ENCODE measurements at places on chromosomes 5 and 9.

- no peak for DNase-seq
Measured at GRCh38 chr9:98902516-98902915, 41.2 kb upstream of the COL15A1 start.

DNA sequence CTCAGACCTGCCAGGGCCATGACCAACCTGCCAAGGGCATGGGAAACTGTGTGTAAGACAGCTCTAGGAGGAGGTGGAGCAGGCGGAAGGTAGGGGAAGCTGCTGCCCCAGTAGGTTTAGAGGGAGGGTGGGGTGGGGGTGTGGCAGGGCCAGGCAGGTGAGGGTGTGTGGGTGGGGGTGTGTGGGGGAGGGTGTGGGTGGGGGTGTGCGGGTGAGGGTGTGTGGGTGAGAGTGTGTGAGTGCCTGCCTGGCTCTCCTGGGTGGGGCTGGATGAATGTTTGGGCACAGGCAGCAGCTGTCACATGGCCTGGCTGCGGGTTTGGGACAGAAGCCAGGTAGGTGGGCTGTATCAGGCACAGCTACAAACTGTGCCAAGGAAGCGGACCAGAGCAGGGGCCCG, 8.8 kb upstream of the N4BP3 start:
- DNase-seq, result no peak

DNA sequence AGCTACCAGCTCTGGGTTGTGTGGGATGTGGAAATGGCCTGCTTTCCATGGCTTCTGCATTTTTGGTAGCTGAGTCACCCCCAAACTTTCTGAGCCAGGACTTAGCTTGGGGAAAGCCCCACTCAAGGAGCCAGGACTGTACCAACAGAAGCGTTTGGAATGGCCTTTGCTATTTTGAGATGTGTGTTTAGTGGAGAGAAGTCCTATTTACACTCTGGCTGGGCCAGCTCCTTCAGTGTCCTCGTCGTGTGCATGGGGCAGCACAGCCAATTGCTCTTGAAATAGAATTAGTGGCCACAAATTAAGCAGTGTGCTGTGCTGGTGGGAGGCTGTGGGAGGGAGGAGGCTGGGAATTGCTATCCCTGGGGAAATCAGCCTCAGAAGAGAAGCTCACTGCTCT, 51.6 kb downstream of the ENTREP1 start:
- DNase-seq, result peak; percentile 60

GRCh38 chr5:99763021-99763774, 772.0 kb upstream of the FAM174A start:
- no peak for DNase-seq

- no peak for DNase-seq
Measured at GRCh38 chr5:171102877-171103610, 206.0 kb upstream of the TLX3 start.

- peak; percentile 80 for DNase-seq
Measured at GRCh38 chr5:136004436-136004835, 24.4 kb upstream of the TGFBI start.

DNA sequence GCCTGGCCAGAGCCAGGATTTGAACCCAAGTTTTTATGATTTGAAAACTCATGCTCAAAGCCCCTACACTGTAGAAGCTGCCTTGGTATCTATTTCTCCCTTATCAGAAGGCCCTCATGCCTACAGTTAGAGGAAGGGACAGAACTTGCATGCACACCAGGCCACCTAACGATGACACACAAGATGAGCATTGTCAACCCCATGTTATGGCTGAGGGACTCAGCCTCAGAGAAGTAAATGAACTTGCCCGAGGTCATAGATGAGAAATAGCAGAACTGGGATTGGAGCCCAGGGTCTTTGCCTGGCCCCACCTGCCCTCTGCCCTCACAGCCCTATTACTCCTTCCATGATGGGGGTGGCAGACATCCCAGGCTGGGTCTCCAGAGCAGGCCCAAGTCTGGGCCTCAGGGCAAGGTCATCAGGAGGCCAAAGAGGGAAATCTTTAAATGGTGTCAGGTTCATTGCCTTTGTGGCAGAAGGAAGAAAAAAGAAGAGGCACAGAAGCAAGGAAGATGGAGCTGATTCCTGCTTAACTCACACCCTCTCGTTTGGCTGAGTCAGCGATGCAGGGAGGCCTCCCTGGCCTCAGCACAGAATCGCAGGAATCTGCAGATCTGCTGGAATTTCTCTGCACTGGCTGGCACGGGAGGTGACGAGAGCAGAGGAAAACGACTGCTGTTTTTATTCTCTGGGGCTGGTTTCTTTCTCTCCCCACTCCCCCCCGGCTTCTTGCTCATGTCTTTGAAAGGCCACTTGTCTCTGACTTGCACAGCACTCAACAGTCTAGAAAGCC, 20.6 kb upstream of the CRB2 start:
- DNase-seq, result peak; percentile 98

GRCh38 chr5:157665467-157666070, 5.8 kb upstream of the C5orf52 start:
- peak; percentile 22 for DNase-seq

- no peak for DNase-seq
Measured at GRCh38 chr9:2599896-2600295, 21.7 kb upstream of the VLDLR start.

DNA sequence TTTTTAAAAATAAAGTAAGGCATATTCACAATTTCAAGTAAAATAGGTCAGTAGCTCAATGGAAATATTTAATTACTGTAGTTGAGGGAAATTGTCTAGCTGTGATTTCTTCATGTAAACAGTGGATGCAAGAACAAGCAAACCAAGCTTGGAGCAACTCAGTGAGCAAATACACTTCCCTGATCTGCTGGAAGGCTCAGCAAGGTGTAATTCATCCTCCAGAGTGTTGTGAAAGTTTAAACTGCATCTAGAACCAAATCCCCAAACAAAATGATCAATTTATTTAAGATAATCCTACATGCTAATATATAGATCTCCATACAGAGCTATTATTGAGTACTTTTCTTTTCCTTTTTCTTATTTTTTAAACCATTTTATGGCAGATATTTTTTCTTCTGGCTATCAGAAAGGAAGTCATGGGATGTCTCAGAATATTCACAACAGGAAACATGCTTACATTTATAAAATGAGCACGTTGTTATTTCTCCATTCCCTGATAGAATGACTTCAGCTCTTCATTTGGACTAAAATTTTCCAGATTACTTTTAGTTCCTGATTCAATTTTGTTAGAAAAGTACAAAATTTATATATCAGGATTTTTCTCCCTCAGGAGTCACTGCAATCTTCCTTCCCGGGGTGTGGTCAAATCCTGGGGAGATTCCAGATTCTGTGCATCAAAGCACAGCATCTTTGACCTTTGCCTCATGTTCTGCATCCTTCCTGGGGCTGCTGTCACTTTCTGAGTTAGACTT, 219.2 kb upstream of the ELL2 start:
- DNase-seq, result no peak

DNA sequence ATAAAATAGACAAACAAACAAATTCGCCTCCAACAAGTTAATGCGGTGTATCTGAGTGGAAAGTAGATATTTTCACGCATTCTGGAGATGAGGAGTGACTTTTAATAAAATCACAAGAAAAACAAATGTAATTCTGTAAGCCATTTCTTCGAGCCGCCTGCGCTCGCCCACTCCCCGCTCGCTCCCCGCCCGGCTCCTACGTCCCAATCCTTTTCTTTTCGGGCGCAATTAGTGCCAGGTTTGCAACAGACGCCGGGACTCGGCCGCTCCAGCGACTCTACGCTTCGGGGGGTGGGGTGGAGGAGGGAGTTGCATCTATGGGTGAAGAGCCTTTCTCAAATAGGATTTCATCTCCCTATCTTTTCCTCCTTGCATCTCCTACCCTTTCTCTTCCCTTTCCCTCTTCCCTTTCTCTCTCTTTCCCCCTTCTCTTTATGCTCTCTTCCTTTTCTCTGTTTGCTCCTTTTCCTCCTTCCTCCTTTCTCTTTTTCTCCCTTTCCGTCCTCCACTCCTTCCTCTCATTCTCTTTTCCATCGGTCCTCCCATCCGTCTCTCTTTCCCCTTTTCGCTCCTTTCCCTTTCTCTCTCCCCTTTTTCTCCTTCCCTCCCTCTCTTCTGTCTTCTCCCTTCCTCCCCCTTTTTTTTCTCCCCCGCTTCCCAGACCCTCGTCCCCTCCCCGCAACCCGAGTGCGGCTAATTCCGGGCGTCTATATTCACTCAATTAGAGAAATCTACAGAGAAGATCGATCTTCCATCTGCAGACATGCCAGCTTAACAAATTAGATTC, 6.1 kb upstream of the OTP start:
- DNase-seq, result no peak

DNA sequence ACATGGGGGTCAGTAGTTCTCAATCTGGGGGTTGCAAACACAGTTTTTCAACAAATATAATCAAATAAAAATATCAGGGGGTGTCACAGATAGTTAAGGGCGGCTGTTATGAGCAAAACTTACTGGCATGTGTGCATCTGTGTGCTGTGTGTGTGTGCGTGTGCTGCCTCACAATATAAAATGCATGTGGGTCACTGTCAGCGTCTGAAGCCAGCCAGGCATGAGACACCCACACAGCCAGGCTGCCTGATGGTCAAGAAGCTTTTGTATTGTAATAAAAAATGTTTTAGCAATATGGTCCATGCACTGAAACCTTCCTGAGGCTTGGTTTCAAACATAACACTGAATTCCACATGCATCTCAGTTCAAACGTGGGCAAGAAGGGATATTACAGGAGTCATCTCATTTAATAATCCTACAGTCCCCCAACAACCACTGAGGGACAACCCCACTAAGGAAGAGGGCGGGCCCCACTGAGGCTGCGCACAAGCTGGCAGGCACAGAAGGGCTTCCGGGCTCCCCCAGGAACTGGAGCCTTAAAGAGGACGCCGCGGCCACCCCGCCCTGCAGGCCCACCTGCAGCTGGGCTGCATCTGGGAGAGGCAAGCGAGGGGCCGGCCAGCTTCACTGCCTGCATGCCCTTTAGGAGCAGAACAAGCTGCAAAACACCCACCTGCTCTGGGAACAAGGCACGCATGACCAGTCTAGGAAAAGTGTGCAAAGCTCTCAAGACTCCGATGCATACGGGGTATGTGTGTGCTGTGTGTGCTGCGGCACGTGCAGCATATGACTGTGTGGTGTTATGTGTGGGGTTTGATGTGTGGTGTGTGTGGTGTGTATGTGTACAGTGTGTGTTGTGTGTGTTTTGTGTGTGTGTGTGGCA, 14.1 kb downstream of the SEMA4D start:
- no peak for DNase-seq

DNA sequence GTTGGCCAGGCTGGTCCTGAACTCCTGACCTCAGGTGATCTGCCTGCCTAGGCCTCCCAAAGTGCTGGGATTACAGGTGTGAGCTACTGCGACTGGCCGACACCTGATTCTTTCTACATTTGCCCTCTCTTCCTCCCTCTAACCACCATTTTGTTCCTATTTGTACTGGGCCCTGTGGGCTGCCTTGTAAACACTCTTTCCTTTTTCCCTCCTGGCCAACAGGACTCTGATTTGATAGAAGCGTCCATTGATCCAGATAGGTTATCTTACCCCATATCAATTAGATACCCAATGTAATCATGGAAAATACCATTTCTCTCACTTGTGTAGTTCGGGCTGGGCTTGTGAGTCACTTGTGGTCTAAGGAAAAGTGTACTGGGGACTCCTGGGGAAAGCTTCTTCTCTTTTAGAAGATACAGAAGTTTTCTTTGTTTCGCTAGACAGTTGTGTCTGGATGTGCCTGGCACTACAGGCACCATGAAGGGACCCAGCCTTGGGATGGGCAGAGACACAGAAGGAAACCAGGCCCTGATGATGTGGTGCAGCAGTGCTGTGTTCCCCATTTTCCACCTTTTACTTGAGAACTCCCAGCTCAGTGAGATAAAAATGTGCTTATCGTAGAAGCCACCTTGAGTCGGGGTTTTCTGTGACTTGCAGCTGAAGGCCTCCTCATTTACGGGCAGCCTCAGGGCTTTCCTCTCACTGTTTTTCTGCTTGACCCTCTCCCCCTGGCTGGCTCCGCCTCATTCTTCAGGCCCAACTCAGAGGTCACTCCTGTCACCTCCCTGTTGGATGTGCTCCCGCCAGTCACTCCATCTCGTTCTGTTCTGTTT, 32.8 kb upstream of the CPEB4 start:
- no peak for DNase-seq

DNA sequence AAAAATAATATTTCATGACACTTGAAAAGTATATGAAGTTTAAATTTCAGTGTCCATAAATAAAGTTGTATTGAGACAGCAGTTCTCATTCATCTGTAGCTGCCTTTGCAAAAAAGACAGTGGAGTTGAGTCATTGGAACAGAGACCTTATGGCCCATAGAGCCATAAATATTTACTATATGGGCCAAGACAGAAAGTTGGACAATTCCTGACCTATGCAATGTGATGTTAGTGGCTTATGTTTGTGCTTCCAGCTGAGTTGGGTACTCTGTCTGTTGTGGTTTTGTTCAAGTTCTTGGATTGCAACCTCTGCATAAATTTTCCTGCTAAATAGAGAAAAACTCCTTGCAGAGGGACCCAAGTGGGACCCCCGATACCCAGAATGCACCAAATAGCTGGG, 69.8 kb downstream of the KCNIP1 start:
- DNase-seq, result no peak

DNA sequence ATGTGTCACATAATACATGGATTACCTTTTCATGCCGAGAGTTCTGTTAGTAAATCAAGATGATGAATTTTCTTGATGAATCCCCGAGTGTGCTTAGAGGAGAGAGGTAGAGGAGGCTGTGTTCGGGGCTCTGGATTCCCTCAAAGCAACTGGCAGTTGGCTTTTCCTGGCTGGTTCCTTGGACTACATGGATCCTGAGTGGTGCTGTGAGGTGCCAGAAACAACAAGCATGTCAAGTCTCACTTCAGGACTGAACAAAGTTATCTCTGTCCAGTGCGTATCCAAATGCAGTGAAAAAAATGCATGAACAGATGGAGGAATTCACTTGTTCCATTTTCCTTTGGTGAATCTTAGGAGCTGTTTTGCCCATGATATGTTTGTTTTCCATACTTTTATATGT, 231.7 kb downstream of the FBXL7 start:
- DNase-seq, result peak; percentile 54

GRCh38 chr5:179488491-179488890, 61.9 kb upstream of the RUFY1 start:
- no peak for DNase-seq

DNA sequence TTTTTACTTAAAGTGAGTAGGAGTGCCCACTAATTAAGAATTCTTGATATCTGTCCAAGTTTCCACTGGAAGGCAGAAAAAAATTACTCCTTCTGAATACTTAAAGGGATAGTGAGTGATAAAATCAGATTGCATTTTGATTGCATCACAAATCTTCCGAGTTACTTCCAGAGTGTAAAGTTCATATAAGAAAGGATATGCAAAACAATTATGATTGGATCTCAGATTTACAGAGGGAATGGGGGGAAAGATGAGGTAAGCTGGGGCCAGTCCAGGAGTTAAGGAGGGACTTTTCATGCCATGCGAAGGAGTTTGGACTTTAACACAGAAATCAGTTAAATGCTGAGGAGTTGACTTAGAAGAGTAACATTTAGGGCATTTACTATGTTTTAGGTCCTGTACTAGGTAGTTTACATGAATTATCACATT, 9.3 kb upstream of the RNF145 start:
- no peak for DNase-seq

GRCh38 chr5:145887976-145888574, 15.3 kb upstream of the GRXCR2 start:
- peak; percentile 47 for DNase-seq

GRCh38 chr5:32410630-32411029, 33.9 kb downstream of the ZFR start:
- DNase-seq, result no peak

- no peak for DNase-seq
Measured at GRCh38 chr5:158194561-158194976, 335.6 kb upstream of the CLINT1 start.

- no peak for DNase-seq
Measured at GRCh38 chr9:136363949-136364748, 605 bp upstream of the DNLZ start.
